ENCODE measurements at places on chromosomes 5 and 9.

GRCh38 chr5:75616371-75616881, 5.2 kb downstream of the ANKDD1B start:
- no peak for DNase-seq

DNA sequence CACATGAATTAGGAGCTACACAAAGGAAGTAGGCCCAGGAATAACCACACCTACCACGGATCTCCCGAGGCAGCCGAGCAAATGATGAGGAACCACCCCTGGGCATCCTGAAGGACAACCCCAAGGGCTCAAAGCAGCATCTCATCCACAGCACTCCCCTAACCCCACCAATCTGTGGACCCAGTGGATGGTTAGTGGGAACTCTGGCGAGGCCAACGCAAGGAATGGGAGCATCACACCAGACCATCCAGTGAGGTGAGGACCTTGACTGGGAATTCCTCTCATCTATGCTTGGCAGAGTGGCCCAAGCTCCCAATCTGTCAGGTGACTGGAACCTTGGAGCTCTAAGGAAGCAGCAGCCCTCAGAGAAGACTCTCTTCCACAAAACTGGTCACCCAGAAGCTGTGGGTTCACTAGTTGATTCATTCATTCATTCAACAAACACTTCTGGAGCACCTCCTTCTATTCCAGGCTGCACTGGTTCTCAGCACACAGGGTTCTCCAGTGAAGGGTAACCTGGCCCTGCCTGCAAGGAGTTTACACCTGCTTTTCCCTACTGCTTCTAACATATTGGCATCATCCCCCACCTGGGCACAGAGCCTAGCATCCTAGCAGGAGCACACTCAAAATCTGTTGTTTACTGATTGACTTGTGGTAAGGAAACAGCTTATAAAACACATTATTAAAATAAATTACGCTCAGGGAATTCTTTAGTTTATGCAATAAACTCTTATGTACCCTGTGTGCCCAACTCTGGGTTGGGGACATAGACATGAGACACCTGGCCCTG, 4.9 kb downstream of the ACSL6 start:
- DNase-seq = no peak

GRCh38 chr5:38776149-38776896, 69.5 kb upstream of the OSMR start:
- no peak for DNase-seq

GRCh38 chr9:83281306-83282255, 218.6 kb upstream of the RASEF start:
- DNase-seq = no peak

DNA sequence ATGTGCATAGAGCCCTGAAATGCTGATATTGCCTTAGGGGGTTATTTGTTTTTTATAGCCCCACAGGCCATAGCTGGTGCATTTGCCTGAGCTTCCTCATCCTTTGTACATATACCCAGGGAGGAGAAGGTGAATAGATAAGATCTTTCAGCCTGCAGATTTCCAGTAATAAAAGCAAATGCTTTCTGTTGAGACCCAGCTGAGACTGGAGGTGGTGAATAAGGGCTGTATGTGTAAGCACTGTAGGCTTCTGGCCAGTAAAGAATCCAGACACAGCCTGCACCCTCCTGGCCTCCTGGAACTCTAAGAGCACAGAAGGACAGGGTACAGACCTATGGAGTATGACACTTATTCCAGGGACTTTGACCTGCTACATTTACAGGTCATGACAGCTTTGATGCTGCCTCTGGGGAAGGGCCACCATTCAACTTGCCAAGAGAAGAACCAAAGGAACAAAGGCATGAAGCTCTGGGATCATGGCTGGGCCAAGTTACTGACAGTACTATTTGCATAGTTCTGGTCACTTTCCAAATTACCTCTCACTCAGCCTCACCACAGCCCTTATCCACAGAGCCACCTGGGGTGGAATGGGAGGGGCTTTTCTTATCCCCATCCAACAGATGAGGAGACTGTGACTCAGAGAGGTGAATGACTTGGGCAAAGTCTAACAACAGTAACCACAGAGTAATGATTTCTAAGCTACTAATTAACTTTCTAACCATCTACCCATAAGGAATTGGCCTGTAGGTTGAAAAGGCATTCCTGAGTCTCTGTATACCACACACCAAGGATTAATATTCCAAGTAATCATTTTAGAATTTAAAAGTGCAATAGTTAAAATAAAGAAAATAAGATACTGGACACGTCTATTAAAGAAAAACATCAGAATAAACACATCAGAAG, 604.5 kb upstream of the KLF4 start:
- no peak for DNase-seq

DNA sequence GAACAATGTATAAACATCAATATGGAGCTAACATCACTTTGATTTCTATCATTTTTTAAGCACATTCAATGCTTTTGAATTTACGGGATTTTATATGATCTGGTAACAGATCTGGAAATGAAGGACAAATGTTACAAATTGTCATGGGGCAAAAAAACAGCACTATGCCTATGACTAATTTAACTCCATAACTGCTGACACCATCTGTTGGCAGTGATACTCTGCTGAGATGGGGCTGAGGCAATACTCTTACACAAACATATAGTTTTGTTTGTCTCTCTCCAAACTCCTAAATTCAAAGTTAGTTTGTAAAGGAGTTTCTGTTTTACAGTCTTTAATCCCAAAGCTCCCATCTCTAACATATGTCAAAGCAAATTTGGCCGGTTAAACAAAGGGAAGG, 132.5 kb upstream of the FER start:
- DNase-seq = no peak

DNA sequence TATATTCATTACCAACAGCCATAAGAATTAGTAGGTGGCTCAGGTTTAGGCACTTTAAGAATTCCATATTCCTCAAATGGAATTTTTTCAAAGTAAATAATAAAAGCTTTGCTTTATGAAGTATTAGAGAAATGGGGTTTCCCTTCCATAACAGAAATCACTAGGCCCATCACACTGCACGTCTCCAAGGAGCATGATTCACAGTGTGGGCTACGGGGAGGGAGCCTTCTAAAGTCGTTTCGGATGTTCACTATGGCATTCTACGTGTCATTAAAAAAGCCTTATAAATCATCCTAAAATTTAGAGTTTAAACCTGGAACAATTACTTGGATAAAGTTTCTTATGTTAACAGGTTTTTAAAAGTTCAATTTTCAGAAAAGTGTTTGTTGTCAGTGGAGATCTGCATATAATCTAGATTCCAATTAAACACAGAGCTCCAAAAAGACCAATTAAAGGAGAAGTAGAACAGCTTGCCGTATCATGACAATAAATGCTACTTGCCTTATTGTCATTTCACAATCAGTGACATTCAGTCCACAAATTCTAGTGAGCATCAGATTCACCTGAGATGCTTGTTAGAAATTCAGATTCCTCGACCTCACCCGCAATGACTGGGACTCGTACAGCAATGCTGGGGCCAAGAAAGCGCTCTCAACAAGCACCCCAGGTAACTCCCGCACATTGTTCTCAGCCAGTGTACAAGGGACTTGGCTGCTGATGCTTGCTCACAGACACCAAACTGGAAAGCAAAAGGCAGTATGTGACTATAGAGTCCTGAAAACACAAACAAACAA, 115.7 kb downstream of the NFIB start:
- DNase-seq = no peak

DNA sequence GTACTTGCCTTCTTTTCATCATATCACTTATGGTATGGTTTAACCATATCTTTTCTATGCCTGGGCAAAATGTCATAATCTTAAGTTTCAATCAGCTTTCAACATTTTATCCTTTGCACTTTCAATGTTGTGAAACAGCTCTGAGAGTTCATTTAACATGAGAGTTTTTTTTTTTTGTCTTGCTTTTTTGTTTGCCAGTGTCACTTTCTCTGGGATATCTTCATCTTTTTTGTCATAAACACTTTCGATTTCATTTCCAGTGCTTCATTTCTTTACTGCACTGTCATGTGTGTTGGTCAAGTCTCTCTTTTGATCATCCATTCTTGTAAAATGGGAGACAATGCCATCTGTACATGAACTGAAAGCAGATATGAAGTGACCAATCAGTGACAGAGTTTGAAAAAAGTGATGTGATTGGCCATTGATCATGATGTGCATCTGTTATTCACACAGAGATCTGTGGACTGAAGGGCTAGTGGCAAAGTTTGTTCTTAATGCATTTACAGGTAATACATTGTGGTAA, 7.5 kb upstream of the POU5F2 start:
- no peak for DNase-seq

DNA sequence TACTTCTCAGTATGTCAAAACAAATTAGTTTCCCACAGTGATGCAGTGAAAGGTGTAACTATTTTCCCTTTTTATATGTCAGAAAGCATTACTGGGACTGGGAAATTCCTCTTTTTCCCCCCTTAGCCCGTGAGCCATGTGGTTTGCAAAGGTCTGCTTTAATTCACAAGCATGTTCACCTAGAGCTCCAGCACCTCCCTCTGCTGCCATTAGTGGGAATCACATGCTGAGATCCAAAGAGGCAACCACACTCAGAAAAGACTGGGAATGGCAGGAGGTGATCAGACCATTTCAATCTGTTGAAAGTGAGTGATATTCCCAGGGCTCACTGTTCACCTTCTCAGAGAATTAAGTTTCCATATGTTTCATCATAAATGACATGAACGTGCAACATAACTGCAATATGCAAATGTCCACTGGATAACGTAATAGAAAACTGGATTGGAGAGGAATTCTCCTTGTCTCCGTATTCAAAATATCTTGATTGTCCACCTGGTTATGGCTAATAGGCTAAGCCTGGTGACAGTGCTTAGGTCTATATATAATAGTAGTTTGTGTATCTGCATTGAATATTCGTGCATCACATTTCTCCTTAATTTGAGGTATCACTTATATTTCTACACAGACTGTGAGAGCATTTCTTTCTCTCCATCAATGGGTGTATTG, 703.5 kb upstream of the WWC1 start:
- DNase-seq = no peak

- DNase-seq = no peak
Measured at GRCh38 chr5:41507501-41507900, 2.9 kb downstream of the PLCXD3 start.

- DNase-seq = no peak
Measured at GRCh38 chr5:172828911-172829431, 5.1 kb upstream of the ERGIC1 start.

- no peak for DNase-seq
Measured at GRCh38 chr5:8394965-8395364, 526.0 kb downstream of the MTRR start.

DNA sequence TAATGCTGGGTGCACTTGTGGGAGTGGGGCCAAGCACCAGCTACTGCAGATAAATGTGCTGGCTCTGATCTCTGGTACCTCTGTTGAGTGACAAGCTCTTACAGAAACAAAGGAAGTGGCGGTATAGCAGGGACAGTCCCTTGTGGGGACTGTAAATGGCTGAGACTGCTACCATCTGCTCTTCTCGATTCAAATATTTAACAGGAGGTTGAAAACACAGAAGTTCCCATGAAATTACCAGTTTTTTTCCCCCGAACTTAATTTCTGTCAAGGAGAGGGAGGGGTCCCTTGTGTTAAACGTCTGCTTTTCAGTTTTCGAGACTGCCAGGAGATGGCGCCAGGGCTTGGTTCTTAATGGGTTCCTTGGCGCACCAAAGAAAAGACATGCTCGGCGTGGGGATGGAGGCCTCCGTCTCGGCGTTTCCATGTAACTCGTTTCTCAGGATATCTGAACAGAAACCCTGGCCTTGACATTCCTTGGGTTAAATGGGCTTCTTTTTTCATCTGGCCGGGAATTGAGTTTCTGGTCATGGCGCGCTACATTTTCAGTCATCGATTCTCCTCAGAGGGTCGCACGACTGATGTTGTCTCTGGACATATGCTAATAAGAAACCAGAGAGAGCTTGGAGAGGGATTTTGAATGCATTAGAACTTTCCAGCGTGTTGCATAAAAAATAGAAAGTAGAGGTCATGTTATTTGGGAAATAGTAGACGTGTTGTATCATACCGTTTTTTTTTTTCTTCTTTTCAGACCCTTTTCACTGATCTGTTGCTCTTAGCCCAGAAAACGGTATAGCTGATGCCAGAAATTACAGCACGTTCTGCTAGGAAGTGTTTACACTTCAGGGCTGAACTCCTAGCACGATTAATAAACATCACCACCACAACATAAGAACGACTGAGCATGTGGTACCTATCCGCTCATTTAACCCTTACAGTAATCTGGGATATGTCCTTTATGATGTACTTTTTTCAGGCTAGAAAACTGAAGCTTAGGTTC, 64.0 kb downstream of the CARTPT start:
- DNase-seq = no peak

- DNase-seq = no peak
Measured at GRCh38 chr9:109317979-109318741, 2.7 kb downstream of the EPB41L4B start.

GRCh38 chr5:130335117-130335516, 430.9 kb downstream of the CHSY3 start:
- no peak for DNase-seq

- DNase-seq = no peak
Measured at GRCh38 chr9:13970018-13970417, 343.9 kb downstream of the NFIB start.

DNA sequence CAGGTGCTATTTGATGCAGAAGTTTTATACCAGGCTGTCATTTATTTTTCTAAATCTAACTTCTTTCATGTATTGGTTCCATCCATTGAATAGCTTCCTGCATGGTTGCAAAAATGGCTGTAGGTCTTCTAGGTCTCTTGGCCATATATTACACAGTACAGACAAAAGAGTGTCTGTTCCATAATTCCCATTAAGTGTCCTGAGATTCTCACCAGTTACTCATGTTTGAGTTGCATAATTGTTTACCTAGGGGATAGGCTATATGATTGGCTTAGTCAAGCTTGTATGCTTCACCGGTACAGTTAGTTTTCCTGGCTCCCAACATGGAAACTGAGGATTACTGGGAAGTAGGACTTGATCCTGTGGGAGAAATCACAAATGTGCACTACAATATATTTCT, 399.4 kb upstream of the NUDT12 start:
- no peak for DNase-seq

DNA sequence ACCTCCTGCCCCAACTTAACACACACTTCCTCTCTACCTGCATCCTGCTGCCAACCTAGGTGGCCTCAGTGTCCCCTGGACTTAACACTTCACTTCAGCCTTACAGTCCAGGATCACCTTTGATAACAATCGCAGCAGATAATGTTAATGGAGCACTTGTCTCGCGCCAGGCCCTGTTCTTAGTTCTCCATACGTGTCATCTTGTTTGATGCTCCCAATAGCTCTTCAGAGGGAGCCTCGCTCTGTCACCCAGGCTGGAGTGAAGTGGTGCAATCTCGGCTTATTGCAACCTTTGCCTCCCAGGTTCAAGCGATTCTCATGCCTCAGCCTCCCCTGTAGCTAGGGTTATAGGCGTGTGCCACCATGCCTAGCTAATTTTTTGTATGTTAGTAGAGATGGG, 62.7 kb upstream of the SHB start:
- no peak for DNase-seq
